ENCODE measurements at places on chromosomes 2 and 18.
A peak's percentile ranks its signal among the peaks of the same experiment; 100 is the strongest.

GRCh38 chr2:178880257-178880656, 73.0 kb upstream of the TTN start:
- DNase-seq: no peak

- DNase-seq: peak; percentile 27
Measured at GRCh38 chr2:70995426-70995729, 705 bp upstream of the TEX261 start.

DNA sequence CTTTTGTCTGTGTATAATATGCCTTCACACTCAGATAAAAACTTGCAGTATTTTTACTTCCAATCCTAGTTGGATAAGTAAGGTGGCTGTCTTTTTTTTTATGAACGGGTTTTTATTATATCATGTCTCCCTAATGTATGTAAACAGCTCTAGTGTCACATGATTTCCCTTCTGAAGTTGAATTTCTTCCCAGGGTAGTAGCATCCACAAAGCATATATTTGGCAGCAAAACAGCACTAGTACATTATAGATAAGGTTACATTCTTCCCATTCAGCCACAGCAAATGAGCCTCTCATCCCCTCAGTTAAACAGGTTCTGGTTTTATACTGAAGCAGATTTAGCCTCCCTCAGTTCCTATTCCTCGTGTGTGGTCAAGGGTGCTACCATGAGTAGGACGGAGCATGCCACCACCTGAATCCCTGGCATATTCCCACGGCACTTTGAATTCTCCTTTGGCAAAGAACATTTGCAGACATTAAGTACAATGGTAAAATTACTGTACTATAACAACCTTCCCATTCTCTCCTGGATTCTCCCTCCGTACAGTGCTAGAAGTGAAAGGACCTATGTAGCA, 15.4 kb upstream of the DTNA start:
- DNase-seq: no peak

GRCh38 chr2:20351555-20352229, 1.0 kb upstream of the PUM2 start:
- no peak for DNase-seq

- DNase-seq: no peak
Measured at GRCh38 chr18:47531717-47532116, 280.3 kb upstream of the SKOR2 start.

DNA sequence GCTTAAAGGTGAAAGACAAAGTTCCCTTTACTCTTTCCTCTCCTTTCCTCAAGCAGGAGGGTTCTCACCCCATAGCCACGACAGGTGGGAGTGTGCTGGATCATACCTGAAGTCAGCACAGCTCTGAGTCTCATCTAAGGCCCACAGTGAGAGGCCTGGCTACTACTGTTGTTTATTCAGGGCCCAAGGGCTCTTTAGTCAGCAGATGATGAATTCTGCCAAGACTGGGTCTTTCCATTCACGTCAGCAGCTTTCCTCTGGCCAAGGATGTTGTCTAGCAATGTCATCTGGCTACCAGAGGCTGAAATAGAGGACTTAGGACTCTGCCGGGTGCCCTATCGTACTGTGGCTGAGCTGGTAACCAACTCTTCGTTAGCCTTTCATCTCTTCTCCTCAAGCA, 308.4 kb upstream of the THUMPD2 start:
- no peak for DNase-seq

GRCh38 chr2:67258831-67259230, 138.3 kb upstream of the ETAA1 start:
- no peak for DNase-seq

DNA sequence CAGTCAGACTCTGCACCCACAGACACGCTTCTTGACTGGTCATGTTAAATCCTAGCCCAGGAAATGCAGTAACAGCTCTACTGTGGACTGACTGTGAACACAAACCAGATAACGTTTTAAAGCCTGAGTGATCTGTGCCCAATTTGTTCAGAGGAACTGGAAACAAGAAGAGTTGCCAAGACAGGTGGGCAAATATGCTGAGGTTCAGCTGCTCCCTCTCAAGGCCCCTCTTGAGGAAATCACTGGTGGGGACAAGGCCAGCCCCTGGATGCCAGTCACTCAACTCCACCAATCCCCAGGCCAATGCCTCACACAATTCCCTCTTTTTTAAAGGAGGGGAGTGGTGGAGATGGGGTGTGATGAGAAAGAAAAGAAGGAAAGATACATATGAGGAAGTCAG, 261.2 kb downstream of the ALK start:
- DNase-seq: no peak

- DNase-seq: no peak
Measured at GRCh38 chr2:206031162-206031784, 54.7 kb downstream of the INO80D start.

All from amniotic stem cell (primary cell).